Epithelial cell of proximal tubule (primary cell): ENCODE measurements at places on chromosomes 6 and 20. TPM values are rescaled to one million over a fixed set of nuclear protein-coding genes. Genes with fewer than 3 reads are reported as not detected.

ZC2HC1B gene
- not detected in 2 replicates for total RNA-seq

TMC2 gene
- total RNA-seq, result not detected in 2 replicates

PROKR2 gene
- total RNA-seq, result not detected in 2 replicates

KCNK16 gene
- total RNA-seq, result not detected in 2 replicates

CTSZ gene
- 98.1 and 109 TPM in 2 replicates for total RNA-seq

NR2E1 gene
- not detected in 2 replicates for total RNA-seq
